ENCODE measurements at places on chromosomes 1 and 21. TPM values are rescaled to one million over a fixed set of nuclear protein-coding genes. Genes with fewer than 3 reads are reported as not detected.

Gene SPRR2A
- 4.7 TPM for polyA plus RNA-seq

DNA sequence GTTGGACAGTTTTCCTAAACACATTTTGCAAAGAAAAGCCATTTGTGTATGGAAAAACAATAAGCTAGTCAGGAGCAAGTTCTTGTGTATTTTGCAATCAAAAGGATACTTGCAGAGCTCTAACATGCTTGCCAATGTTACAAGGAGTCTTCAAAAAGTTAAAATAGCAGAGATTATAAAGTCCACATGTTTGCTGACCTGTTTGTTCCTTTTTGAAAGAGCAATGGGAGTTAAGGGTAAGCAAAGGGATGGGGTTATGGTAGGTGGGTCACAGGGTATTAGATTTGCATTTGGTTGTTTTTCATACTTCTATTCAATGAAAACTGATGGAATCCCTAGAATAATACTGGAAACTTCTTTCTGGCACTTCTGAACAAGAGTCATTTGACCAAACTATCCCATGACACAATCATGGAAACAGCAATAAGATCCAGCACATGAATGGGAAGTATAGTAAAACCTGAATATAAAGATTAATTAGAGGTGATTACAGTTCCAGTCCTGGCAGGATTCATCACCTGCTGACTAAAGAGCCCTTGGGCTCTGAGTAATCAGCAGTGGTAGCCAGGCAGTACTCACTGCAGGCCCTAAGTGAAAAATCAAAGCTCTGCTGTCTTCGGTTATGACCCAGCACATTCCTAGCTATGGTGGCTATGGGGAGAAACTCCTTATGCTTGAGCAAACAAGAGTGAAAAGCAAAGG, 27.1 kb upstream of the ZC3H11B start:
- no peaks in the 10 kb centered on the region for H3K27me3 ChIP-seq
- H3K4me3 ChIP-seq: no peak overlapping the region
- no peak for DNase-seq
- H3K27ac ChIP-seq: no peak overlapping the region

Gene PSMD4
- 219 TPM for polyA plus RNA-seq

Gene KRTAP12-2
- not detected for polyA plus RNA-seq
